T follicular helper cell (primary cell): ENCODE measurements at places on chromosomes 12 and 14.
A peak's percentile ranks its signal among the peaks of the same experiment; 100 is the strongest.

GRCh38 chr14:64891839-64892375, 12.2 kb upstream of the SPTB start:
- DNase-seq = no peak

DNA sequence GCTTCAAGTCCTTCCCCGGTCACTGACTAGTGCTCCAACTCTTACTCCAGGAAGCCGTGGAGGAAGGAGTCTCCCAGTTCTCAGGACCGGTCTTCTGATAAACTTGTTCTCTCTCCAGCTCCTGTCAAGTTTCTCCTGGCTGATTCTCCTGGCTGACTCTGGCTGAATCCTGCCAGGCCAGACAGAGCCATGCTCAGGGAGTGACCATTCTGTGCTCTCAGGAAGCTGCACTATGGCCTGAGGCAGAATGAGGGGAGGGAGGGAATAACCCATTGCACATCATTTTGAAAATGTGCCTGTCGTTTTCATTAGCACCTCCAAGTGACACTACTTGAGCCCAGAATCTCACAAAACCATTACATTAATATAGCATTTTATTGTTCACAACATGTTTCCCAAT, 80.8 kb downstream of the IFNG start:
- DNase-seq = no peak

- DNase-seq = no peak
Measured at GRCh38 chr12:77324763-77325468, 259.5 kb upstream of the E2F7 start.

DNA sequence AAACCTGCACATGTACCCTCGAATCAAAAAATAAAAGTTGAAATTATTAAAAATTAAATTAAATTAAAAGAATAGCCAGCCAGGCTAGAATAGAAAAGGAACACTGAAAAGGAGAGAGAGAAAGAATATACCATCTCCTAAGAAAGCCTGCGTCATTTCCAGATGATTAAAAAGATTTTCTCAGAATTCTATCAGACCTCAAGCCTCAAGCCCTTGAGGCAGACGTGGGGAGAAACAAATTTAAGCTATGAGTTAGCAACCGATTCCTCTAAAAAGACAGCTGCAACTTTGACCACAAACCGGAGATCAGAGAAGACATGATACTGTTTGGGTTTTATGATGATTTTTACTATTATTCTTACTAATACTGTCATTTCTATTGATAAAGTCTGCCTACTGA, 138.3 kb downstream of the KSR2 start:
- no peak for DNase-seq

- DNase-seq = no peak
Measured at GRCh38 chr14:69956970-69957369, 77.8 kb downstream of the SMOC1 start.

GRCh38 chr12:53042607-53043454, 7.0 kb upstream of the TNS2 start:
- no peak for DNase-seq

DNA sequence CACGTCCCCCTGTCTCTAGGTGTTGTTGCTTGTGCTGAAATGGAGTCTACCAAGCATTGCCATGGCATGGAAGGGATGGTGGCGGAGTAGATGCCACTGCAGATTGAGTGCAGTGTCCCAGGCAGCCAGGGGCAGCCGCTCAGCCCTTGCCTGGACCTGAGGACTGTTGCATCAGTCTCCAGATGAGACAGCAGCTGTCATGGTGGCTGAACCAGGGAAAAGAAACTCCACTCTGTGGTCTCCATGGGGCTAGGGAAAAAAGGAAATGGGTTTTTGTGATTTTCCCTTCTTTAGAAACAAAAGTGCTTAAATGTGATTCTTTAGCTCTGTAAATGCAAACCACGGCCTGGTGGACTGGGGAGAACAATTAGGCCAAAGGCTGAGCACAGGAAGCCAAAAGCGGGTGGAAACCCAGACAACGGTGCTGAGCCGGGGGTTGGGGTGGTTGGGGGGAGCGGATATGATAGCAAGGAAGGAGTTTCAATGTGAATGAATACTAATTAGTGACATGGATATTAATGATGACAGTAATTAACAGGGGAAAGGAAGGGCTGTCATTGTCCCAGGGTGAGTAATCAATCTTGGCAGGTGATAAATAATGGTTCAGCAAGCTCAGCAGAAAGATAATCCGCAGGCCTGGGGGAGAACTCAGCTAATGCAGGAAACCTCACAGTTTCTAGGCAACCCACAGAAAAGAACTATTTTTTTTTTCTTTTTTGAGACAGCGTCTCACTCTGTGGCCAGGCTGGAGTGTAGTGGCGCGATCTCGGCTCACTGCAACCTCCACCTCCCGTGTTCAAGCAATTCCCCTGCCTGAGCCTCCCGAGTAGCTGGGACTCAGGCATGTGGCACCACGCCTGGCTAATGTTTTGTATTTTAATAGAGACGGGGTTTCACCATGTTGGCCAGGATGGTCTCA, 442.6 kb downstream of the DPF3 start:
- peak; percentile 6 for DNase-seq

DNA sequence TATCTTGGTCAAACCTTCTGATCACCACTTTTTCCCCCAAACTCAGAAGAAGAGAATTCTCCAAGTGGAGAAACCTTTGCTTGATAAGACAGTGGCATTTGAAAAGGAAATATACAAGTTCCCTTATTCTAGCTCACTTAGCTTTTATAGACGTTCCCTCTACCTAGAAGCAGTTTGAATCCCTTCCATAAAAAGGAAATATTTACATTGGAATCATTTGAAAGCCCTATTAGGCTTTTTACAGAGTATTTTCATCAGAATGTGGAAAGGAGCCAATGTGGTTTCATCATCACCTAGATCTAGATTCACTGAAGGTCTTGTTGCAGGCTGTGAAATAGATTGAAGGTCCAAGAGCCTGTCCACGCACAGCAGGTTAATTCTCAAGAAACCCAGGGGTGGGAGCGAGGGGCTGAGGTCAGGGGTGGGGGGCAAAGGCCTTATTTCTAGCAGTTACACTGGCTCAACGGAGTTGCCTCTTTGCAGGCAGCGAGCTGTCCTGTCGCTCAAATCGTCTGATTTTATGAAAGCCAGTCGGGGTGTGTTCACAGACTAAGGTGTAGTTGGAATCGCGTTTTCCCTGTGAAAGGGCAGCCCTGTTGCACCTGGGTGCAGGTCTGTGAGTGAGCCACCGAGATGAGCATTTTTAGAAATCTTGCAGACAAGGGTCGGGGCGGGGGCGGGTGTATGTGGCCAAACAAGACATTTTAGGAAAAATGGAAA, 45.6 kb downstream of the AACS start:
- DNase-seq = no peak

- no peak for DNase-seq
Measured at GRCh38 chr14:80850197-80850814, 91.2 kb downstream of the CEP128 start.

- no peak for DNase-seq
Measured at GRCh38 chr12:30953951-30954751, 27.6 kb downstream of the TSPAN11 start.

GRCh38 chr14:101289230-101289690, 272.0 kb upstream of the DIO3 start:
- no peak for DNase-seq

- DNase-seq = no peak
Measured at GRCh38 chr12:110198386-110198785, 74.2 kb downstream of the IFT81 start.

- no peak for DNase-seq
Measured at GRCh38 chr12:50699154-50699553, 64.7 kb upstream of the ATF1 start.

DNA sequence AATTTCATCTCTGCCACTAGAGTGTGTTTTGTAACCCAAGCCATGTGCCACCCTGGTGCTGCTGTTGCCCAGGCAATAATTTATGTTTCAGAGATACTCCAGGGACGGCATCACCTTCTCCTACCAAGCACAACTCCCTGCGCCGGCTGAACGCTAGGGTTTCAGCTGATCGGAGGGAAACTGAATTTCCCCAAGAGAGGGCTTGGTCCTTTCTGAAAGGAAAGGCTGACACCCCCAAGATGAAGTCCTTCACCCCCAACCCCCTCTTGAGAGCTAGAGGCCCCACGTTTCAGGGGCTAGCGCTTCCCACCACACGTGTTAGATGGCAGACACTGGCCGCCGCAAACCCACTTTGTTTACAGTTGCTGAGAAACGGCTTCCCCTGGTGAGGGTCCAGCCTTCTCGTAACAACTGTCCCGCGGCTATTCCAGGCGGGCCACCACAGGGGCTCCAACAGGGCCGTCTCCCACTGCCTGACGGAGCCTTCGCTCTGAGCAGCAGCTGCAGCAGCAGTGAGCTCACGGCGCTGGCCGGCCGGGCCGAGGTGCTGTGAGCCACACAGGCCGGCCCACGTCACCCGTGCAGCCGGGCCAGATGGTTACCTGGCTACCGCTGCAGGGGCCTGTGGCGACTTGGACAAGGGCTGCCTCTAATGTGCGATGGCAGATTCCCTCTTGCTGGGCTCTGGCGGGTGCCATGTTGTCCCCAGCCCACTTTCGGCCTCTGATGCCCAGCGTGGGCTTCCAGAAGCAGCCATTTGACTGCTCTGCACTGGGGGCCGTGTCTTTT, 66.4 kb downstream of the TESC start:
- no peak for DNase-seq

GRCh38 chr12:89700191-89700810, 8.3 kb downstream of the ATP2B1 start:
- no peak for DNase-seq

DNA sequence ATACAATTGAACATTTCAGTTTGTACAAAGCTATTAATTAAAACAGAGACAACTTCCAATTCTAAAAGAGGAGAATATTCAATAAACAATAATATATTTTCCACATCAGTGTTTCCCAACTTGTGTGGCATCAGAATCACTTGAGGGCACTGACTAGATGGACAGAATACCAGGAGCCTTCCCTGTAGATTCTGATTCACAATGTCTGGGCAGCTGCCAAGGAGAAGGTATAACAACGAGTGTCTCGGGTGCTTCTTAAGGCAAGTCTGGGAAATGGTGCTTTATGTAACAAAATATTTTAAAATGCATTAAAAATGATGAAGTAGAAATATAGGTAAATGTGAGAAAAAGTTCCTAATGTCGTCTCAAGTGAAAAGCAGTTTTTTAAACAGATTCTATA, 26.2 kb downstream of the GALC start:
- DNase-seq = no peak

- DNase-seq = no peak
Measured at GRCh38 chr12:2893007-2893406, 2.3 kb downstream of the TULP3 start.

- DNase-seq = no peak
Measured at GRCh38 chr12:104620837-104621531, 164.2 kb downstream of the CHST11 start.

GRCh38 chr14:60288279-60288678, 39.3 kb downstream of the PPM1A start:
- DNase-seq = no peak

GRCh38 chr12:12294215-12295005, 27.6 kb upstream of the LRP6 start:
- DNase-seq = no peak

DNA sequence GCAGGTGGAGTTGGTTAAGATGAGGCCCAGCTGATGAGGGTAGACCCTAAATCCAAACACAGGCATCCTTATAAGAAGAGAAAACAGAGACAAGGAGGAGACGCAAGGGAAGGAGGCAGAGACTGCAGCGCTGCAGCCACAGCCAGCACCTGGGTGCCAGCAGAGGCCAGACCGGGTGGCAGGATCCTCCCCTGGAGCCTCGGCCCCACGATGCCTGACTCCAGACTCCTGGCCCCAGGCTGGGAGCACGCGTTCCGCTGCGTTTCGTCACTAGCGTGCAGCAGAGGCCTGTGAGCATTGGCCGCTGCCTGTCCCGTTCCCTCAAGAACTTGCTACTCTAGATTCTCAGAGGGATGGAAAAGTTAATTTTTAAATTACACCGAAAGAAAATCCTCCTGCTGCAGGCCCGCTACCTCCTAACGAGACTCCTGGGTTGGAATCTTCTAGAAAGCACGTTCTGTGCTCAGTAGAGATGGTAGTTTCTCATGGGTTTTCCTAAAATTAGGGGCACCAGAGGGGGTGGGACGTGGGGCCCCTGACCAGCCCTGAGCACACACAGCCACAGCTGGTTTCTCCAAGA, 57.7 kb upstream of the FBRSL1 start:
- DNase-seq = no peak

DNA sequence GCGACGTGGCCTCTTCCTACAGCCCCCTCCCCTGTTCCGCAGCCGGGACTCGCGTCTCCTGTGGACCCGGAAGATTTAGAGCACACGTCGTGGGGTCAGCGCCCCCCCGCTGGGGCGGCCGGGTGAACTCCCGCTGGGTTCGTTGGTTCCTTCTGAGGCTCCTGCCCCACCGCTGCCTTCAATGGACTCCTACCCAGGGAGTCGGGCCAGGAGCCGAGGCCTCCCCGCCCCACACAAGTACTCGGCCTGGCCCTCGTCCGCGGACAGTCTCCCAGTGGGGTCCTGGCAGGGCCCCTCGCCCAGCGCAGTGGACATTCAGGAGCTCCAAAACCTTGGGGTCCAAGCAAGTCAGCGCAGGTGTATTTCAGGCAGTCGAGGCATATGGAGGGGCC, 1.2 kb downstream of the MMP17 start:
- DNase-seq = no peak

GRCh38 chr12:85005615-85006014, 30.5 kb downstream of the TSPAN19 start:
- no peak for DNase-seq

- DNase-seq = no peak
Measured at GRCh38 chr12:107684990-107685359, 624 bp upstream of the PWP1 start.

DNA sequence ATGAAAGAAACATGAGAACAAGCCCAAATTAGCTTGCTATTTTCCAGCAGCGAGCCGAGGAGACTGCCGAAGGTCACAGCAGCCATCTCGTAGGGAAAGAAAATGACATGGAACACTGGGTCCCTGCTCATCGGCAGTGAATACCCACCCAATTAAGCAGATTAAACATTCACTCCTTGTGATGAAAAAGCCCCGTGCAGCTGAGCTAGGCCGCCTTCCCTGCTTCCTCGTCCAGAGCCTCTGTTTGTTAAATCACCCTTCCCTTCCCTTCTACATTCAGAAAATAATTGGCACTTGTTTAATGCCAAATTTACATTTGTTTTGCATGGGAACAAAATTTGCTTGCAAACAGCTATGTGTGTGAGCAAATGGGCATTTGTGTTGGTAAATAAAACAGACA, 342.5 kb downstream of the RMST start:
- DNase-seq = no peak
